ENCODE measurements at places on chromosomes 16 and 17.

- DNase-seq: no peak
Measured at GRCh38 chr17:44610871-44611270, 45.4 kb upstream of the MEIOC start.

GRCh38 chr16:80512593-80512853 is 28.3 kb upstream of the DYNLRB2 start:
- no peak for DNase-seq

DNA sequence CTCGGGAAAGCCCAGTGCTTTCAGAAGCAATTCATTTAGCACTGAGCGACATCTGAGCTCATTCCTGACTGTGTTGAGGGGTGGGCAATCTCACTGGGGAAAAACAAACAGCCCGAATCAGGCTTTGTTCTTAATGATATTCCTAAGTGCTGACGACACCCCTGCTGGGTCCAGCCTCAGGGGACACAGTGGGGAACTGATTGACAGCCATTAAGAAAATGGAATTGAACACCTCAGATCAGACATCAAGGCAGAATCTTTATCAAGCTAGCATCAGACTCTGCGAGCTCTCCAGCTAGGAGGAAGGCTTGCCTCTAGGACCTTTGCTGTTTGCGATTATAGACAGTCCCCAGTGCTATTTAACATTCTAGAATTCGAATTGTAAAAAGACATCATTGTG is 22.5 kb upstream of the LYRM9 start:
- no peak for DNase-seq

- DNase-seq: no peak
Measured at GRCh38 chr17:13558588-13558987, 43.1 kb downstream of the HS3ST3A1 start.

- DNase-seq: no peak
Measured at GRCh38 chr16:7335991-7336634, 3.5 kb downstream of the RBFOX1 start.
